ENCODE measurements at places on chromosomes 3 and 15.

- peak; percentile 63 for DNase-seq
Observed at GRCh38 chr15:32818758-32819447, 101.1 kb downstream of the GREM1 start.

DNA sequence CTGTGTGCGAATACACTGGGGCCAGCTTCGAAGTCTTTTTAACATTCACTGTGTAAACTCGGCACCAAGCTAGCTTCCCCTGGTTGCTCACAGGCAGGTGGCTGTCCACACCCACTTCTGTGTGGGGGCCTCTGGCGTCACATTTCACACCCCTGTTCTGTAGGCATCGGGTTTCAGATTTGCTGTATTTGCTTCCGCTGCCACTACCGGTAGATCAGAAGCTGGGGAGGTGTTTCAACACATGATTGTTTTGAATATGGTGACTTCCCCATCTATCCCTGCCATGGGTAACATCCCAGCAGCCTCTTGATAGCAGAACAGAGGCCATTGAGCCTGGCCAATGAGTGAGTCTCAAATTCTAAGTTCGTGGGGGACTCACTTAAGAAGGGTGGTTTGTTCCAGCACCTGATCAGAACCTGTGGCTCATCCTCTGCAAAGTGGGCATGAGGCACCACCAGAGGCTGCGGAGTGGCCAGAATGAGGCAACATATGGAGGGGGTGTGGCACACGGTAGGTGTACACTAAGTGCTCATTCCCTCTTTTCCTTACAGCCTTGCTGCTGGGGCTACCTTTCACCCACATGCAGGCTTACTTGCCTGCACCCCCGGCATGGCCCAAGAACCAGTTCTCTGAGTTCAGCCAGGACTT is 61.5 kb downstream of the IQSEC1 start:
- DNase-seq = no peak

DNA sequence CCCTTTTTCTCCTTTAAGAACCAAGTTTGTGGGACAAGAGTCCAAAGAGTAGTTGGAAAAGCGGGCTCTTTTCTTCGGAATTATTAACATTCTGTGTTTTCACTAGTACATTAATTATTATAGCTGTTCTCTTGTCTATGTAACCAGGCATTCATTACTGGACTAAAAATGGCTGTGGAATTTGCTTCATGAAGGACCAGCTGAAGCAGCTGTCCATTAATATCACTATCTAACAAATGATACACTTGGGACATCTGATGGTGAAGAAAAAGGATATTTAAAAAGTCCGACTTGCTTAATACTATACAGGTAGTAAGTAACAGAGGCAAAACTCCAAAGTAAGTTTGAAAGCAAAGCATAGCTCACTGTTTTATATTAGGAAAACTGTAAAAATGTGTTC is 728.9 kb upstream of the DPPA4 start:
- DNase-seq = no peak

DNA sequence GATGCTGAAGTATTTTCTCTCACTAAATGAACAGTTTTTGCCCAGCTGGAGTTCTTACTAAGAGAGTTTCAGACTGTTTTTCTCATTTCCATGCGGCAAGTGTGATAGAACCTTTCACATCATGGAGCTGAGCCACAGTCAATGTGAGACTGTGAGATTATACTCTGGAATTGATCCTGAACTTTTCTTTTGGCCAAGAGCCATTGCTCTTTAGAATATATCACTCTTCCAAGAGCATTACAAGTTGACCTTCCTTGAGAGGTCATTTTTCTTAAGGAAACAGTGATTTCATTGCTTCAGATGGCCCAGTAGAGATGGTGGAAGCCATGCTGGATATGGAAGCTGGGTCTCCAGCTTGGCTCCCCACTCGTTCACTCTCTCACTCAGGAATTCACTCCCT is 212.9 kb upstream of the UMPS start:
- DNase-seq = no peak

DNA sequence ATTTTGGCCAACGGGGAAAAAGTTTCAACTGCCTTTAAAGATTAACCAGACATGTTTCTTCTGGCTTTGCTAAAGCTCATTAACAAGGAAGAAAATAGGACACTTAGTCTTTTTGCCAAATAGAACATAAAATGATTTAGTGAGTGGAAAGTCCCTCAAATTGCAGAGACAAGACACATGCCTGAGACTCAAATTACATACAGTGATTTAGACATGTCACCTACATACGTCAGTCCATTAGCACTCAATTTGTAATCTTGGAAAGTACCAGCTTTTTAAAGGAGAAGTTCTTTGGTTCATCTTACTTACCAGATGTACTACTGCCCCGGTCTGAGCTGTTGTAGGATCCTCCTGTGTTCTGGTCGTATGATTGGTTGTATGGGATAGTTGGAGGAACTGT is 1134.2 kb downstream of the ROBO1 start:
- DNase-seq = no peak

DNA sequence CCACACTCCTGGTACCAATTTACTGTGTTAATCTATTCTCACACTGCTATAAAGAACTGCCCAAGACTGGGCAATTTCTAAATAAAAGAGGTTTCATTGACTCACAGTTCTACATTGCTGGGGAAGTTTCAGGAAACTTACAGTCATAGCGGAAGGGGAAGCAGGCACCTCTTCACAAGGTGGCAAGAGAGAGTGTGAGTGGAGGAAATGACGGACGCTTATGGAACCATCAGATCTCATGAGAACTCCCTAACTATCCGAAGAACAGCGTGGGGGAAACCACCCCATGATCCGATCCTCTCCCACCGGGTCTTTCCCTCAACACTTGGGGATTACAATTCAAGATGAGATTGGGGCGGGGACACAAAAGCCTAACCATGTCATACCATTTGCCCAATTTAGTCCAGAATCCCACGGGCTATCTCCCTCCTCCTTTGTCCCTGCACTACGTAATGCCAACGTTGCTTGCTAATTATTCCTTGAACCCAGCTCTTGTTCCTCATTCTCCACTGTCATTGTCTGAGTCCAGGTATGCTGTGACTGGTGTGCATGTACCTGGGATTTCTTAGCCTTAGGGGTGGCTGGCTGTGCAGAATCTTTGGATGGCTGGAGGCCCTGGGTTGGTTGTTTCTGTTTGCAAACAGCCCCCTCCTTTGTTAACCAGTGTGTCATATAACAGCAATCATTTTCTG is 3.4 kb downstream of the PIGZ start:
- DNase-seq = no peak

- peak; percentile 62 for DNase-seq
Observed at GRCh38 chr3:8619548-8619947, 25.1 kb downstream of the SSUH2 start.

DNA sequence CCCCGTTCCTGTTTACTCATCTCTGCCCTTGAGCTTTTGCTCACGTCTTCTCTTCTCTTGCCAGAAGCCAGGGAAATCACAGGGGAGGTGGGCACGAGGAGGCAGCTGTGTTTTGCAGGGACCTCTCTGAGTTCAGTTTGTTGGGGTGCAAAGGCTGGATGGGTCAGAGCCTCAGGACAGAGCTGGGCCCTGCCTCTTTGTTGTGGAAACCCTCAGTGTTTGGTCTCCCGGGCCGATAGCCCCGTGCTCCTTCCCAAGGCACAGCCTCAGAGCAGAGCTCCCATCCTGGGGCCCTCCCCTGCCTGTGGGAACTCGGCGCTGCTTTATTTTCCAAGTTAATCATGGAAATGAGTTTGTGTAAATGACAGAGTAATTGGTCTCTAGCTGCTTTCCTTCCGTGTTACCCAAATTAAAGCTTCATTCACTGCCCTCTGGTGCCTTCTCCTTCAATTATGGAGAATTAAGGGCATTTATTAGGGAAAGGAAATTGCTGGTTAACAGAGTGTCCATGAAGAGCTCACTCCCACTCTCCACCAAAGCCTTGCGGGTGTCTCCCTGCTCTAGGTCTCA is 40.9 kb downstream of the BDH1 start:
- no peak for DNase-seq

DNA sequence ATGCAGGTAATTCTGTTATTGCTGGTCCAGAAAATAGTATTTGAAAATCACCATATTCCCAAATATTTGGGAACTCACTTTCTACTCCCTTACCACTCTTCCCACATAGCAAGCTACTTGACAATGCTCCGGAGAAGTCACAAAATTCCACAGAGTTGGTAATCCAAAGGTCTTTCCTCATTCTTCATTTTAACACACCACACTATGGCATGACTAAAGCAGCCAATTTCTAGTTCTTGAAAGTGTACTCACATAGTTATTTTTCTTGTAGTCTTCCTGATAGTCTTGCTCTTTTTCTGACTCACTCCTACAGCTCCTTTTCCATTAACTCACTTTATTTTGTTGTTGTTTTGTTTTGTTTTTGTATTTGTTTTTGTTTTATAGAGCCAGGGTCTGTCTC is 67.2 kb downstream of the MYO9A start:
- no peak for DNase-seq

GRCh38 chr15:38508647-38509046 is 54.7 kb downstream of the FAM98B start:
- DNase-seq = no peak

DNA sequence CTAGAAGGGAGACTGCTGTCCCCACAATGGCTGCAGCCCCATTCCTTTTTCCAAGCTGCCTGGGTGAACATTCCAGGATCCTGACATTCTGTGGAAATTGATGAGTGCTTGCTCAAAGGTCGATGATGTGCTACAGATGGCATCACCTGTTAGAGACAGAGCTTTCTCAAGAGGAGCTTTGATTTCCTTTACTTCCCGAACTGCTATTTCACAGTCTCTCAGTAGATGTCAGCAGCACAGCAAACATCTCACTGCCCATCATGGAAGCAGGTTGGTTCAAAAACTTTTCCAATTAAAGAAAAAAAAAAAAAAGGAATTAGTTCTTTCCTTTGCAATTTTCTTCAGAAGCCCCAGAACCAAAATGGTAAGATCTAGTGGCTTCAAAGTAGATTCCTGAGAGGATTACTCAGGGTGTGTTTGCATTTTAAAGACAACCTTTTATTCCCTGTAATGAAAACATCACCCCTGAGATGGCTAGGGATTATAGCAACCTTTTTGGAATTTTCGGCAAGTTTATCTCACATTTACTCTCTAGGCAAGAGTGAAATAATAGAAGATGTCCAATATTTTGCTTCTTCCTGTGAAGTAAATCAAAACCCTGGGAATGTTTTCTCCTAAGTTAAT is 44.8 kb downstream of the POLR2M start:
- peak; percentile 13 for DNase-seq

DNA sequence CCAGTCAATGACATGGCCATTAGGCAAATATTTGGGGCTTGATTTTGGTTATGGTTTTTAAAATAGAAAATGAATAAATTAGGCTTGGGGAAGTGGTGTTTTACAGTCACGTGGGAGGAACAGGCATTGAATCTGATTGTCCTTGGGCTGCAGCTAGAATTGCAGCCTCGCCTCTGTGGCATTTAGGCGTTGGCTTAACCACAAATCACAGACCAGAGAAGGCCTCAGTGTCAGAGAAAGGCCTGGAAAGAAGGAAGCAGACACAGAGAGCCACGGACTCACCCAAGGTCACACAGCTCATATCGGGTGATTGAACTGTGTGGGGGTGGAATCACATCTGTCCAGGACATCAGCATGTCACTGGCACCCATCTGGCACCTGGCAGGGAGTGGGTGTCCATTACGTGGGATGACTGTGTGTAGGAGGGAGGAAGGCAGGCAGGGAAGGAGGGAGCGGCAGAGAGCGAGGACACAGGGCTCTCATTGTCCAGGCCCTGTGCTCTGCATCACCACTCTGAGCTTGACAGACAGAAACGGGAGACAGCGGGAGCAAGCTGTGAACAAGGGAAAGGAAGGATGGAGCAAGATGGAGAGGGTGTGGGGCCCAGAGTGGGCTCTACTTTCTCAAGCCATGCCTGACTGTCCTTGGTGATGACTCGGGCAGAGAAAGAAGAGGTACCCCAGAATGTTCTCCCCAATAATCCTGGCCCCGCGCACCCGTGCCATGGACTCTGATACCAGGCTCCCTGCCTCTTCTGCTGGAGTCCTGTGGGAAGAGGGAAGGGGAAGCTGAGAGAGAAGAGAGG is 186.4 kb downstream of the FAM43A start:
- peak; percentile 15 for DNase-seq

- DNase-seq = no peak
Observed at GRCh38 chr15:43347114-43347513, 16.7 kb upstream of the LCMT2 start.

- DNase-seq = no peak
Observed at GRCh38 chr3:185153861-185154629, 1.2 kb upstream of the C3orf70 start.

DNA sequence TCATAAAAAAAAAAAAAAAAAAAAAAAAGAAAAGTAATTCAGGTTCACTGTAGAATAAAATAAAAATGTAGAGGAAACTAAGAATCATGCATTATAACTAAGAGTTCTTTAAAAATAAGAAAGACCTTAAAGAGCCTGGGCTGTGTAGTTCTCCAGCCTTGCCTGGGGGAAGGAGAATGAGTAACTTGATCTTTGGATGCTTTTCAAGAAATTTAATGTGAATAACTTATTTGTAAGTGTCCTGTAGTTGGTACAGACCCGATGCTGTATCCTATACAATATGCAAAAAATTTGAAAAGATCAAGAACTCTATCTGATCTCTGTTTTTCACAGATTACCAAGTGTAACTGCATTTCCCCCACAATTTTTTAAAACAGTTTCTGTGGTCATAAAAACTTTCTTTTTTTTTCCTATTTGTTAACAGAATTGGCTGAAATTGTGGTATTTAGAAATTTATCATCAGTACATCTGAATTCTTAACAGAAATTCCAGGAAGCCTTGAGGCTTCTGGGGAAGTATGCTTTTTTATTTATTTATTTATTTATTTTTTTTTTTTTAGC is 195.3 kb downstream of the THRB start:
- DNase-seq = no peak

DNA sequence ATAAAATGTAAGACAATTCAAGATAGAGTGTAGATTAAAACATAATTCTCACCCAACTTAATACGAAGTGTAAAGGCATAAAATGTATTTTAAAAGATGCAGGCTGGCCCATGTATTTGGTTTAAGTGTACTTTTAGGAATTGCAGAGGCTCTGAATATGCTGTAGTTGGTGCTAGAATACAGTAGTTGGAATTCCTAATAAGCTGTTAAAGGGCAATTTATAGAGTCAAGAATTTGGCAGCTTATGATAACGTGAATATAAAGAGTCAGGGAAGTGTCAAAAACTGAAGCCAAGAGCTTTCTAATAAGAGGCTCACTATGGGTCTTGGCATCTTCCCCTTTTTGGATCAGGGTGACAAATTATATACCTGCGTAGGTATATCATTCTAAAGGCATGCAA is 36.5 kb downstream of the ADAMTS9 start:
- no peak for DNase-seq

DNA sequence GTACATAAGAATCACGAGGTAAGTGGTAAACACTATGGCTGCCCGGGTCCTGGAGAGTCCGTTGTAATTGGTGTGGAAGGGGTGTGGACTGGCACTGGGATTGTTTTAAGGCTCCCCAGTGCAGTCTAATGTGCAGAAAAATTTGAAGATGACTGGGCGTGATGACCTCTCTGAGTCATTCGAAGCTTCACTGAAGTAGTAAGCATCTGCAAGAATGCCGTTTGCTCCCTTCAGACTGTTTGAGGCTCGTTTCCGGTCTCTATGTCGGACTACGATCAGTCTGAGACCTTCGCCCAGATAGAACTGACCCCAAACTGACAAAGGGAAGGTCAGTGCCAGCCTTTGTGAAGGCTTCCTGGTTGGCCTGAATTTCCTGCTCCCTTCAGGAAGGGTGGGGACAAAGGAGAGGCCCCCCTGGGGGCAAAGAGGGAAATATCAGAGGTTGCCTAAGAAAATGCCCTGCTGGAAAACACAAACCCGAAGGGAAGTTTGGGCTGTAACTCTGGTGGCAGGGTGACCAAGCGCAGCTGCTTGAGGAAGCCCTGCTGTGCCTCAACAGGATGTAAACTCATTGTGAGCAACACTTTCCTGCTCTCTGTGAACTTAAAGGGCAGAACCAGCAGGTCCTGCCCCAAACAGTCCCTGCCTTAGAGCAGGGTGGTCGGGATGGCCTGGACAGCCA is 34.6 kb downstream of the BTD start:
- peak; percentile 74 for DNase-seq

- DNase-seq = no peak
Observed at GRCh38 chr3:14758297-14758696, 60.5 kb upstream of the FGD5 start.

All from AG04450 (cell line).